Activated CD4-positive, alpha-beta T cell treated with anti-CD3 and anti-CD28 coated beads, Interleukin-2, Interleukin-4, amounts not matched to agents 100 ng/mL and 50 ng/mL, durations not matched to agents 16 hours and 8 hours (primary cell): ENCODE measurements at places on chromosomes 4 and X.

DNA sequence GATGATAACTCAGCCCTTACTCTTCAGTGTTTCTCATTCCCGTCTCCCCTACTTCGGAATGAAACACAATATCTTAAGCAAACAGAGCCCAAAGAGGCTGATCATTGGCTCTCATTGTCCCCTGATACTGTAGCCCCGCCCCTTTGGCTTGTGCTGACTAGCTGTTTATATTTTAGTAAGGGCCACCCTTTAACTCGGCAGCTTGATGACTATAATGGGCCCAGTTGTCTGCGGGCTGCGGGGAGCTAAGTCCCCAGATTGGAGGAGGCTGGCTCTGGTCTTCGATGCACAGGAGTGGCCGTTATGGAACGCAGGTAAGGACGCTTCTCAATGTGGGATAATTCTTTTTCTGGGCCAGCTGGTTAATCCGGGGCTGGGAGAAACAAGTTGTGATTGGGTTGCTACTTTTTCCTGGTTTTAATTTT lies at the start of gene TRIM2:
TSS of gene TRIM2 (plus strand) at position 197 of the 425 bp plus-strand sequence. CDS start at position 285, 88 bp downstream.
- DNase-seq = no peak

DNA sequence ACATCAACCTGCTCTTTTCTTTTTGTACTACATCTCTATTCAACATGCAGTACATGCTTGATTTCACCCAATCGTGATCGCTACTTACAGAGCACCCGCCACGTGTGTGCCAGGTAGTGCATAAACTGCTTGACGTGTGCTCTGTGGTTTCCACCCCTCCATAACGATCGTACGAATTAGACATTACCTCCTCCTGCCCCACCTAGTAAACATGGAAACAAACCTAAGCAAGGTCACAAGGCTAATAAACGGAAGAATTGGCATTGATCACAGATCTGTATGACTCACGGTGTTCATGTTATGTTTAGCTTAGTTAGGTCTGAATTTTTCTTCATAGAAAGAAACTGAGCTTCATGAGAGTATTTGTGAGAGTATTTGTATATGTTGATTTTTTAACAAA lies 64.1 kb downstream of the STX18 start:
- no peak for DNase-seq

DNA sequence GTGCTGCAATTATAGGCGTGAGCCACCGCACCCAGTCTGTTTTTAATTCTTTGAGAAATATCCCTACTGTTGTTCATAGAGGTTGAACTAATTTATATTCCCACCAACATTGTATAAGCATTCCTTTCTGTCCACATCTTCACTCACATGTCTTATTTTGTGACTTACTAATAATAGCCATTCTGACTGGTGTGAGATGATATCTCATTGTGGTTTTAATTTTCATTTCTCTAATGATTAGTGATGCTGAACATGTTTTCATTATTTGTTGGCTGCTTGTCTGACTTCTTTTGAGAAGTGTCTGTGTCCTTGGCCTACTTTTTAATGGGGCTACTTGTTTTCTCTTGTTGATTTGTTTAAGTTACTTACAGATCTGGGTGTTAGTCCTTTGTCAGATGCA lies 310.9 kb upstream of the MAOA start:
- DNase-seq = no peak

- no peak for DNase-seq
Measured at GRCh38 chrX:47540754-47541538, 20.1 kb upstream of the ARAF start.

DNA sequence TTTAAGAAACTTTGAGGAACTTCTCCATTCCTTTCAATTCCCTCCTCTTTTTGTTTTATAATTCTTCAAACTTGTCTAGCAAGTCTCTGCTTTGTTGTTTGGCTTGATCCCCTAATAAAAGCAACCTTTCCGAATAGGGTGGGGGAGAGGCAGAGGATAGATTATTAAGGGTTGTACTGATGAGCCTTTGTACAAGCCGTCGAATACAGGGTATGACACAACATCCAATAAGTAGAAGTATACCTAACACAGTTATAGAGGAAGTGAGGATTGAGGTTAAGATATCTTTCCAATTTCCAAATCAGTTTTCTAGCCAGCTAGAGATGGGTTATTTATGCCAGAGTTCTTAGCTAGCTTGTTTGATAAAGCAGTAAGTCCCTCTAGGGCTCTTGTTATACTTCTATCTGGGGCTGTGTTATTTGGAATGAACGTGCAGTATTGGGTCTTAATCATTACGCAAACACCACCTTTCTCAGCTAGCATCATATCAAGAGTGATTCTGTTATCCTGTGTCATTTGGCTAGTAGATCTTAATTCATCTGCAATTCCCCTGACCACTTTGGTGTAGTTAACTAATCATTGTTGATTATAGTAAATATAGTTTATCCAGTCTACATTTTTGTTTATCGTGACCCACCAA lies 18.5 kb downstream of the METAP1 start:
- DNase-seq = no peak

GRCh38 chr4:43341741-43342140 lies 449.2 kb downstream of the GRXCR1 start:
- no peak for DNase-seq

- no peak for DNase-seq
Measured at GRCh38 chr4:73843369-73843768, 6.9 kb downstream of the CXCL6 start.
